ENCODE measurements at places on chromosomes 3 and 15.

DNA sequence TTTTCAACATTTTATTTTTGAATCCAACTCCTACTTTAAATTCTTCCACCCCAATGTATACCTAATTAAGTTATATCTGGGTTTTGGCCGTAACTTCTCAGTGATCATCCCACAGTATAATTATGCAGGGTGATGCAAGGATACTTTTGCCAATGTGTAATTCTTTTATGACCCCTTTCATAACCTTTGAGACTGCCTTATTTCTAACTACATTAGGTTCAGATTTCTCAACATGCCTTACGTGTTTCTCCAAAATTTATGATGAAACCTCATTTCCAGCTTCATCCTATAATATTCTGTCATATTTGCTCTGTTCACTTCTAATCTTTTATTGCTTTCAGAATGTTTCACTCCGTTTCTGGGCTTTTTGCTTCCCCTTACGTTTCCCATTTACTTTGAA is 1229.6 kb upstream of the ALCAM start:
- no peak for DNase-seq

- DNase-seq: no peak
Measured at GRCh38 chr3:38637906-38638305, 11.6 kb downstream of the SCN5A start.

DNA sequence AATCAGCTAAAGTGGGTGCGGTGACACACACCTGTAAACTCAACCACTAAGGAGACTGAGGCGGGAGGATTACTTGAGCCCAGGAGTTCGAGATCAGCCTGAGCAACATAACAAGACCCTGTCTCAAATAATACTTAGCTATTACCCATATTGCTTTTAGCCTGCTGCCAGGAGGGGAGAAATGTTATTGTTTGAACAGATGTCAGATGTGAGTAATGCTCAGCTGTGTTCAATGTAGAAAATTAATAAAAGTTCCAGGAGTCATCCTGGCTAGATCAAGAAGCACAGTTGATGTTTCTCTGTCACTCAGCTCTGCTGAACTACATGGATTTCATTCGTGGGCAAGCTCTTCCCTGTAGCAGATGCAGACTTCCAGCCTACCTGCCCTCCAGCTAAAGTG is 22.2 kb downstream of the LSM3 start:
- no peak for DNase-seq

DNA sequence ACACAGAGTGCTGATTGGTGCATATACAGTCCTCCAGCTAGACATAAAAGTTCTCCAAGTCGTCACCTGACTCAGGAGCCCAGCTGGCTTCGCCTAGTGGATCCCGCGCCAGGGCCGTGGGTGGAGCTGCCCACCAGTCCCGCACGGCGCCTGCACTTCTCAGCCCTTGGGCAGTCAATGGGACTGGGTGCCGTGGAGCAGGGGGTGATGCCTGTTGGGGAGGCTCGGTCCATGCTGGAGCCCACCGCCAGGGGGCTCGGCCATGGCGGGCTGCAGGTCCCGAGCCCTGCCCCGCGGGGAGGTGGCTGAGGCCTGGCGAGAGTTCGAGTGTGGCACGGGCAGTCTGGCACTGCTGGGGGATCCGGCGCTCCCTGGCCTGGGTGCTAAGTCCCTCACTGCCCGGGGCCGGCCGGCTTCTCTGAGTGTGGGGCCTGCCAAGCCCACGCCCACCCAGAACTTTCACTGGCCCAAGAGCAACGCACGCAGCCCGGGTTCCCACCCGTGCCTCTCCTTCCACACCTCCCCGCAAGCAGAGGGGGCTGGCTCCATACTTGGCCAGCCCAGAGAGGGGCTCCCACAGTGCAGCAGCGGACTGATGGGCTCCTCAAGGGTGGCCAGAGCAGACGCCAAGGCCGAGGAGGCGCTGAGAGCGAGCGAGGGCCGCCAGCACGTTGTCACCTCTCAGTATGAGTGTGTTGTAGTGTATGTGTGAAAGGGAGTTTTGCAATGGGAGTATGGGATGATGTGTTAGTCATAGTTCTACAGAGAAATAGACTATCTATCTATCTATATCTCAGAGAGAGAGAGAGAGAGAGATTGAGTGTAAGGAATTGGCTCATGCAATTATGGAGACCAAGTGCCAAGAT is 69.0 kb downstream of the UBE2E2 start:
- no peak for DNase-seq

GRCh38 chr15:76996076-76996525 is 1.2 kb downstream of the PSTPIP1 start:
- DNase-seq: no peak

GRCh38 chr3:183260167-183260904 is 7.3 kb downstream of the B3GNT5 start:
- DNase-seq: no peak

DNA sequence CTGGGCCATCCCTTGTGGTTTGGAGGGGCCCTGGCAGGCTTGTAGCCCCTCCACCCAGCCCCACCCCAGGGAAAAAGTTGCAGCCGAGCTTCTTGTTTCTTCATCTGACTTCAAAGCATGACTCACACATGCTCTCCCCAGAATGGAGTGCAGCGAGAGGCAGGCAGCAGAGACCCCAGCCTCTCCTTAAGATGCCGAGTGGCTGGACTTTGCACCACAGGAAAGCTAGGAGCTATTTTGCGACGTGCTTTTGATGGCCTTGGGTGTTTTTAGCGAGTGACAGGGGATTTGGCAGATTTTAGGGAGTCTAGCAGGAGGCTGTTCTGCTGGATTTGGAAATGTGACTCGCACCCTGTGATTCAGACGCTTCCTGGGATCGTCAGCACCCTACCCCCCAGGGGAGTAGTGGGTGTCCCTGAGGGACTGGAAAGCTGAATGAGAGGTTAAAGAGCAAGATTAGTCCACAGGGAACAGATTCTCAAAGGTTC is 14.2 kb downstream of the BAHD1 start:
- no peak for DNase-seq

DNA sequence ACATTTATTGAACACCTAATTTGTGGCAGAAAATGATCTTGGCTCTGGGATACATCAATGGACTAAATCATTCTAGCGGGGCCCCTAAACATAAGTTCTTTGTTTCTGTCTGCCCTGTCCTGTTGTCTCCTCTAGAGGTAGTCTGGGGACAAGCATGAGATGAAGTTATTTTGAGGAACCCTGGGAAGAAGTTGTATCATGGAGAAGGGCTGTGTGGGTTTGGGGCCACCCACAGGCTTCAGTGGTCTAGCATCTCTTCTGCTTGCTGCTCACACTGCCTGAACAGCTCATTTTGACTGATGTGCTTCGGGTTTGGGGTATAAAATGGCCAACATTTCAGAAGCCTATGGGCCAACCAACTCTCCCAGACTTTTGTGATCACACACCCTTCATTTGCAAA is 50.3 kb upstream of the OSBPL11 start:
- no peak for DNase-seq

DNA sequence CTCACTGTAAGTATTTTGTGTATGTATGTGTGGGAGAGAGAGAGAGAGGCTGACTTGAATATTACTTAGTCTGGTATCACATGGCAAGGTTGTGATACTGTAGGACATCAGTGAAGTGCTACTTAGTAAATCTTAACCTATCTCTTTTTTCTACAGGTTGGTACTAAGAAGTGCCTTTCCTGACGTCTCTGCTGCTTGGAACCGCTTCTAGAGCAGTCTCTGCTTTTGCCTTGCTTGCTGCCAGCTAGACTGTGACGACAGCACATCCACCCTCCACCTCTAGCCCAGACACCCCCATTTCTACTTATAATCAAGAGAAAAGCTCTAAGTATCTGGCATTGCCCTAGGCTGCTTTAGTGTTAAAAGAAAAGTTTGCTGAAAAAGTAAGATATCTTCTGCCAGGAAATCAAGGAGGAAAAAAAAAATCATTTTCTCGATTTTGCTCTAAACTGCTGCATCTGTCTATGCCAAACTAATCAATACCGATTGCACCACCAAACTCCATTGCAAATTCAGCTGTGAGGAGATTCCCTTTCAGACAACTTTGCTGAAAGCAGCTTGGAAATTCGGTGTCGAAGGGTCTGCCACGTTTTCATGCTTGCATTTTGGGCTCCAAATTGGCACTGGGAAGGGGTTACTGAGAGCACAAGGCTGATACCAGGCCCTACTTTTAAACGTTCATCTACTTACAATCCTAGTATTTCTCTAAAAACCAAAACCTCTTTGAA is 30.7 kb downstream of the MBNL1 start:
- no peak for DNase-seq

- DNase-seq: no peak
Measured at GRCh38 chr3:164748626-164749025, 329.7 kb downstream of the SI start.

- DNase-seq: no peak
Measured at GRCh38 chr3:130975251-130975650, 51.4 kb downstream of the ASTE1 start.

GRCh38 chr3:42746455-42747450 is 26.3 kb downstream of the CCDC13 start:
- no peak for DNase-seq

GRCh38 chr3:88152841-88153240 is 3.1 kb downstream of the C3orf38 start:
- no peak for DNase-seq
